ENCODE measurements at places on chromosomes 5 and 9.
A peak's percentile ranks its signal among the peaks of the same experiment; 100 is the strongest.

- no peak for DNase-seq
Observed at GRCh38 chr5:148912714-148913398, 86.4 kb downstream of the ADRB2 start.

- DNase-seq, result peak; percentile 61
Observed at GRCh38 chr9:136117291-136117915, 1.3 kb downstream of the TMEM250 start.

- no peak for DNase-seq
Observed at GRCh38 chr5:54869691-54870090, 115.7 kb downstream of the ESM1 start.

GRCh38 chr9:96554326-96554725, 65.3 kb downstream of the CDC14B start:
- no peak for DNase-seq

DNA sequence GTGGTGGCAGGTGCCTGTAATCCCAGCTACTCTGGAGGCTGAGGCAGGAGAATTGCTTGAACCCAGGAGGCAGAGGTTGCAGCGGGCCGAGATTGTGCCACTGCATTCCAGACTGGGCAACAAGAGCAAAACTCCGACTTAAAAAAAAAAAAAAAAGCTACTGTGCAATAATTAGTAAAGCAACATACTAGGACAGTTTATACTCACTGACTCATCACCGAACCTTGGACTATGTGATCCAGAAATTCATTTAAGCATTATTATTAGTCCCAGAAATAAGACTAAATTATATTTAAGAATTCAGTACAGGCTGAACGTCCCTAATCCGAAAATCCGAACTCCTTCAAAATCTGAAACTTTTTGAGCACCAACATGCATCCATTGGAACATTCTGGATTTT, 37.8 kb downstream of the GOLPH3 start:
- DNase-seq, result no peak

DNA sequence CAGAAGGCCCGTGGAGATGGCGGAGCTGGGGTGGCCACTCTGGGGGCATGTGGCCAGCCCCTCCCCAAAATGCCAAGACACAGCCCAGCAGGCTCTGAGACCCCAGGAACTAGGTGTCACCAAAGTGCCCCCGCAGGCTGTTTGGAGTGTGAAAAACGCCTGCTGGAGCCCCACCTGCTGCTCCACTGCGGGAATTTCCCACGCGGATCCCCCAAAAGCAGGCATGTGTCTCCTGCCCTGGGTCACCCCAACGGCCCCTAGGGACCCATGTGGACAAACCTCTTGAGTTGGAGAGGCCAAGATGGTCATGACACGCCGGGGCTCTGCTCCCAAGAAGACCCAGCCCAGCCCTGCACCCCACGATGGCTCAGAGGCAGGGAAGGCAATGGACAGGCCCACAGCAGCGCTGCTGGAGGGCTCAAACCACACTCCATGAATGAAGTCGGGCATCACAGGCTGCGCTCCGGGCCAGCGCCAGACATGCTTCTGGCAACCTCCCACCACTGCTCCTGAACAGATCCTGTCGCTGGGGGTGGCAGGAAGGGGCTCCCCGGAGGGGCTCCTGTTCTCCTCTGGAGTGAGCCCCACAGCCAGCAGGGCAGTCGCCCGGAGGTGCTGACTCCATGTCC, 15.3 kb downstream of the NOTCH1 start:
- DNase-seq, result no peak

GRCh38 chr5:29263915-29264351, 1929.6 kb upstream of the CDH6 start:
- DNase-seq, result no peak

GRCh38 chr9:112404508-112404932, 24.6 kb downstream of the HSDL2 start:
- no peak for DNase-seq

DNA sequence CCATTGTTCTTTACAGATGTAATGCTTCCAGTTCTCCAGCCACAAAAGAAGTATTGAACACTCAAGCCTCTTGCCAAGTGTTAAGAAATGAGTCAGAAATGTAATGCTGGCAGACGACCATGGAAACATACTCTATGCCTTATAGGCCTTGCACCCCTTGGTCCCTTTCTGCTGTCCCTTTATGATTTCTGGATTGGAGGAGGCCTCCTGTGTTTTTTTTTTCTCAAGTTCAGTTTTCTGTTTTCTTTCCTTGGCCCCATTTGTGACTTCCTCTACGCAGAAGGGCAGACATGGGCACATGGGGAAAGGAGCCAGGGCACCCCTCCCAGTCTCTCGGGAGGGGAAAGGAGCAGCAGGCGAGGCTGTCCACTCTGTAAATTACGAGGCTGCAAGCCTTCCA, 53.4 kb downstream of the SNX18 start:
- no peak for DNase-seq

Data from activated CD4-positive, alpha-beta T cell treated with anti-CD3 and anti-CD28 coated beads for 48 hours (primary cell).